ENCODE measurements at places on chromosomes 13 and 19. TPM values are rescaled to one million over a fixed set of nuclear protein-coding genes. Genes with fewer than 3 reads are reported as not detected.

The RFPL4A gene
- total RNA-seq = not detected

DNA sequence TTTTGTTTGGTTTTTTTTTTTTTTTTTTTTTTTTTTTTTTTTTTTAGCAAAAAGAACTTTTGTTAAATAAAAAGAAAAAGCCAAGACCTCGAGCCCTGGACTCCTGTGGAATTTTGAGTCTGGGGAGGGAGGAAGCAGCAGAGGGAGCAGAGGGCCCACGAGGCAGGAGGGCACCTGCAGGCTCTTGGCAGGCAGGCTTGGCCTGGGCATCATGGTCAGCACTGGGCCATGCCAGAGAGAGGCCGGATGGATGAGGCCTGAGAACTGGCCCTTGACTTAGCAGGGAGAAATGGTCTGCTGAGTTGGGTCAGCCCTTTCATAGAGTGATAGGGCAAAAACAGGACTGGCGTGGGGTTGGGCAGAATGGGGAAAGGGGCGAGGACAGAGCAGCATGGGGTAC lies 100.4 kb downstream of the GPR12 start:
- no peak for DNase-seq

GRCh38 chr19:3692141-3693024 lies 7.9 kb downstream of the PIP5K1C start:
- DNase-seq = no peak

DNA sequence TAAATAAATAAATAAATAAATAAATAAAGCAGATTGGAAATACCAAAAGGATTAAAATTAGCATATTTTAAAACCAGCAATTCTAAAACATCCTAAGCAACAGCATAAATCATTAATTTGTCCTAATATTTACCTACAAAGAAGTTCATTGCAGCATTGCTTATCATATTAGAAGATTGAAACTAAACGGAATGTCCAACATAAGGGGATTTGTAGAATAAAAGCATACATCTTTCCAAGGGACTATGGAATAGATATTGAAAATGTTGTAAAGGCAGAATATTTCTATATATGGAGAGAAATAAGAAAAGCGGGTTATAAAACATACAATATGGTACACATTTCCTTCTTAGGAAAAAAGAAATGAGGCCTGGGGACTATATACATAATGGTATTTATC lies 71.1 kb upstream of the RFC3 start:
- no peak for DNase-seq

GRCh38 chr13:26280295-26280694 lies 26.4 kb downstream of the CDK8 start:
- no peak for DNase-seq

GRCh38 chr13:107516517-107516916 lies 698.8 kb downstream of the LIG4 start:
- no peak for DNase-seq

Measured in endothelial cell of umbilical vein (primary cell).